ENCODE measurements at places on chromosomes 12 and 14. TPM values are rescaled to one million over a fixed set of nuclear protein-coding genes. Genes with fewer than 3 reads are reported as not detected.

- no peak for DNase-seq
These were observed 323.1 kb downstream of the PDZRN4 start for GRCh38 chr12:41511247-41511646.

DNA sequence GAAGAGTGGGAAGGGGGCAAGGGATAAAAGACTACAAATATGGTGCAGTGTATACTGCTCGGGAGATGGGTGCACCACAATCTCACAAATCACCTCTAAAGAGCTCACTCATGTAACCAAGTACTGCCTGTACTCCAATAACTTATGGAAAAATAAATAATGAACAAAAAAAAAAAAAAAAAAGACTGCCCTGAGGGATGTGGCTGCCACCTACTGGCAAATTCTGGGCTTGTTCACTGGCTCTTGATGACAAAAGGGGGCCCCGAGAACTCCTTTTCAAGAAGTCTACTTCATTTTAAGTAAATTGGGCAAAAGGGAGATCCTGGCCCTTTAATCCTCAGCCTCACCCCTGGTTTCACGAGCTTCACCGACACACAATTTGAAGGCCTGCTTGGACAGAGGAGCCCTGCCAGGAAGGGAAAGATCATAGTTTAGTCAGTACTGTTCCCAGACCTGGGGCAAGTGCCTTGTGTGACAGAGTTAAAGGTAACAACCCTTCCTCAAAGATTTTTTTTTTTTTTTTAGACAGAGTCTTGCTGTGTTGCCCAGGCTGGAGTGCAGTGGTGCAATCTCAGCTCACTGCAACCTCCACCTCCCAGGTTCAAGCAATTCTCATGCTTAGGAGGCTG, 26.1 kb upstream of the STAC3 start:
- DNase-seq, result no peak

DNA sequence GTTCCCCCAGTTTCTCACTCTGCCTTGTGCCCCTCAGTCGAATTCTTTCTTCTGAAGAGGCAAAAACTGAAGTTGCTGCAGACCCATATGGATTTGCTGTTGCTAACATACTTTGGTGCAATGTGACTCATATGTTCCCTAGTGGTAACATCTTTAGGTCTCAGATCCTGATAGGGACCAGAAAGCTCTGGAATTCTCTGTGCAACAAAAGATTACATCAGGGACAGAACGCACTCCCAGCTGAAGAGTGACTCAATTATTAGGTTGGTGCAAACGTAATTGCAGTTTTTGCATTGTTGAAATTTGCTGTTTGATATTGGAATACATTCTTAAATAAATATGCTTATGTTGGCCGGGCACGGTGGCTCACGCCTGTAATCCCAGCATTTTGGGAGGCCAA, 8.2 kb upstream of the DHRS2 start:
- DNase-seq, result no peak

Gene MED6
- 25.4 TPM for polyA plus RNA-seq

- DNase-seq, result no peak
These were observed 216.4 kb downstream of the SLC41A2 start for GRCh38 chr12:104741497-104742367.

All from muscle of back (tissue), 13 donors.